ENCODE measurements at places on chromosomes 12 and 14.

DNA sequence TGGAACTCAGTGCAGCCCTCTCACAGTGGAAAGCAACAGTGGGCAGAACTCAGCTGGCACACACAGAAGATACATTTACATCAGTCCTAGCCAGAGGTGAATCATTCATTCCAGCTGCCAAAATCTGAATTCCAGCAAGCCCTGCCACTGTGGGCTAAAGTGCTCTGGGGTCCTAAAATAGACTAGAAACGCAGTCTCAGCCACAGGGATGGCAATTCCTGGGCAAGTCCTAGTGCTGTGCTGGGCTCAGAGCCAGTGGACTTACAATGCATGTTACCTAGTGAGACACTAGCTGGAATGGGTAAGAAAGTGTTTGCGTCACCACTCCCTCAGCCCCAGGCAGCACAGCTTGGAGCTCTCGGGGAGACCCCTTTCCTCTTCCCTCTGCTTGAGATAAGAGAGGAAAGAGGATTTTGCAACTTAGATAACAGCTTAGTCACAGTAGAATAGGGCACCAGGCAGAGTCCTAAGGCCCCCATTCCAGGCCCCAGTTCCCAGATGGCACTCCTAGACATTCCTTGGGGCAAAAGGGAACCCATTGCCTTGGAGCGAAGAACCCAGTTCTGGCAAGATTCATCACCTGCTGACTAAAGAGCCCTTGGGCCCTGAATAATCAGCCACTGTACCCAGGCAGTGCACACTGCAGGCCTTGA lies 592.9 kb downstream of the FSCB start:
- DNase-seq, result no peak

DNA sequence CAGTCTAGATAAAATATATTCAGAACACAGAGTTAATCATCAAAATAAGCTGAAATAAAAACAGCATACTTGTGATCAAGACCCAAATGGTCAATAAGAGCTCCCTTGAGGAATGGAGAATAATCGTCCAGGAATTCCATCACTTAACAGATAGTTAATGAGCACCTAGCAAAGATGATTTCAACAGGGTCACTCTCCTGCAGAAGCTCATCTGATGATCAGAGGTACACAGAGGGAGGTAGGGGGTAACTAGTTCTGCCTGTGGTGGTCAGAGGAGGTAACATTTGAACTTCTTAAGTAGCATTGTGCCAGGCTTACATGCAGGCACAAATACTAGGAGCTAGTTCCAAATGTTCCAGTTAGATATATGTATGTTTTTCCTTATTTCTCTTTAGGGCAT lies 9.5 kb downstream of the MED13L start:
- DNase-seq, result no peak

GRCh38 chr14:63874223-63874622 lies 21.4 kb downstream of the SYNE2 start:
- DNase-seq, result no peak

DNA sequence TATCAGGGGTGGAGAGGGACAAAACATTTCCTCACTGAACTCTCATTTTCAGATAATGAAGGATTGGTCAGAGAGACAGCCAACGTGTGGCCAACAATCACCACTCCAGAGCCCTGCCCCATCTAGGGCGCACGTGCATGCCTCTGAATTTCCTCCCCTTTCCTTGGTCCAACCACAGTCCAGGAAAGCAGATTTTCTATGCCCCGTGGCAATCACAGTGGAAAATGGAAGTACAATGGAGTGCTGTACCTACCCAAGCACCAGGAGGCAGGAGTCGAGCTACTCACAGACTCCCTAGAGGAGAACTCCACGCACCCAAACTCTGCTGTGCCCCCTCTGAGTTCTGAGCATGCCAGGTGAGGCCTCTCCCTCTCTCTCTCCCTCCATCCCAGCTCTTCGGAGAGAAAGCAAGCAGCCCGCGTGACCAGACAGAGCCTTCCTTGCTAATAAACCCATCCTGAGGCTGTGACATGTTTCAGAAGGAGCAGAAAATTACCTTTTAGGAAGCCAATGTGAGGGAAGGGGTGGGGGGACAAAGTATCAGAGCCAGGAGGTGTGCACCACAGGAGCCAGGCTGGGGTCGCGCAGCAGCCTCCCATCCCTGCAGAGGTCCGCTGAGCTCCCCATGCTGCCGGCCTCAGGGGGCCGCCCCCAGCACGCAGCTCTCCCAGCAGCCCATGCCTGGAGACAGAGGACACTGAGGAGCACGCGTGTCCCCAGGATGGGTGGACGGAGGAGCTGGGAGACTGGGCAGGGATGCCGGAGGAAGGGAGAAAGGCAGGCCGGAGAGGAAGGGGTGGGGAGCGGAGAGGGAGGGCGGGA lies 73.4 kb downstream of the PITPNM2 start:
- DNase-seq, result no peak

DNA sequence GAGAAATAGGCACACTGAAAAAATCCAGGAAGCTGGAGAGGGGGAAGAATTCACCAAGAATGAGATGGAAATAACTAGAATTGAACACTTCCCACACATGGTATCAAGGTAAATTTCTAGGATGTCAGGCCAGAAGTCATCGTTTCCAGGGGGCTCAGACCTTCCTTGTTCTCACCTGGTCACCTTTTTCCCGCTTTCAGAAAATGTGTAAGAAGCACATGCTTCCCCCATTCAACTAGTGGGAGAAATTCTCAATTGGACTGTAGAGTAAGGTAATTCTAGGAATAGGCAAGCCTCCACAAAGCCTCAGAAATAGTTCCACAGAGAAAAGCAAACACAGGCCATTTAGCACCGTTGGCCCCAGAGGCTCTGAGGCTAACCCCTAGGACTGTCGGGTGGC lies 2.8 kb upstream of the PTMS start:
- DNase-seq, result no peak

DNA sequence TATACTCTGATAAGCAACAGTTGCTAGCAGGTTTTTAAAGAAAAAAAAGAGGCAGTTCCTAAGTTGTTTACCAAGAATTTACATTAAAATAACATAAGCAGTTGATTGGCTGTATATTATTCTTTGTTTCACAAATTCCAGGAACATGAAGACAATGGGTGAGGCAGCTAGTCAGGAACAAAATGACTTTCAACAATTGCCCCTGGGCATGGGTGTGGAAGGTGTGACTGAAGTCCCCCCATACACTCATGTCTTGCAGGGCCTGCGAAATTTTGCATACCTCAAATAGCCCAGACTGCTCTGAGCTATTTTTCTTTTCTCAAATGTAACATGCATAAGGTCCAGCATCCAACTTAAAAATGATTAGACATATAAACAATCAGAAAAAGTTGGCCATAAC lies 267.2 kb upstream of the DIO3 start:
- no peak for DNase-seq

- no peak for DNase-seq
Observed at GRCh38 chr12:57896115-57896433, 45.3 kb upstream of the ATP23 start.

GRCh38 chr14:93972618-93973205 lies 3.7 kb downstream of the ASB2 start:
- no peak for DNase-seq

DNA sequence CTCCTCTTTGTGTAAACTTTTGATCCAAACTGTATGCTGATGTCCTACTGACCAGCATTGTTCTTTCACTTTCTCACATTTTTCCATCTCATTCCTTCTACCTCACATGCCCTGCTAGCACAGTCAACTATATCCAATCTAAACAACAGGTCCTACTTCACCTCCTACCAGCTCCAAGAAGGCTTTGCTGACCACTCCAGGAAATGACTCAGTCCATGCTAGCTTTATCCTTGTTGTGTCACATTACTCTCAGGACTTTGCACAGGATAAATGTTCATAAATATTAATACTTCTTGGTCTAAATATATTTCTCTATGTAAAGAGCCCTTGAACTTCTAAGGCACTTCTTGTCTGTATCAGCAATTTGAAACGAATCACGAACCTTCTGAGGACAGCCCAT lies 64.9 kb upstream of the PCED1B start:
- no peak for DNase-seq

GRCh38 chr14:73236157-73236556 lies 1.1 kb upstream of the PAPLN start:
- no peak for DNase-seq

DNA sequence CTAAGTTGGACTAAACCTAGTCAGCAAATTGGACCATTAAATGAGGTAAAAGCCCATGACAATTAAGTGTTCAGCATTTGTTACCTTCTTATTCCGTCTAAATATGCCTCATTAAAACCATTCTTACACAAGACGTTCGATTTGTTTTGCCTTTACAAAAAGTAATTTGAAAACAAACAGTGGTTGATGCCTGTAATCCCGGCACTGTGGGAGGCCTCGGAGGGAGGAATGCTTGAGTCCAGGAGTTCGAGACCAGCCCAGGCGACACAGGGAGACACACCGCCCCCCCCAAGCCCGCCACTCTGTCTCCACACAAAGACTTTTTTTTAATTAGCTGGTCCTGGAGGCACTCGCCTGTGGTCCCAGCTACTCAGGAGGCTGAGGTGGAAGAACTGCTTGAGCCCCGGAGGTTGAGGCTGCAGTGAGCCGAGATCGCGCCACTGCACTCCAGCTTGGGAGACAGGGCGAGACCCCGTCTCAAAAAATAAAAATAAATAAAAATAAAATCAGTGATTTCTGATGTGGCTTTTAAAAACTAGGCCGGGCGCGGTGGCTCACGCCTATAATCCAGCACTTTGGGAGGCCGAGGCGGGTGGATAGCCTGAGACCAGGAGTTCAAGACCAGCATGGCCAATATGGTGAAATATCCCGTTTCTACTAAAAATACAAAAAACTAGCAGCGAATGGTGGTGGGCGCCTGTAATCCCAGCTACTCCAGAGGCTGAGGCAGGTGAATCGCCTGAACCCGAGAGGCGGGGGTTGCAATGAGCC lies 856 bp upstream of the EIF4B start:
- no peak for DNase-seq

DNA sequence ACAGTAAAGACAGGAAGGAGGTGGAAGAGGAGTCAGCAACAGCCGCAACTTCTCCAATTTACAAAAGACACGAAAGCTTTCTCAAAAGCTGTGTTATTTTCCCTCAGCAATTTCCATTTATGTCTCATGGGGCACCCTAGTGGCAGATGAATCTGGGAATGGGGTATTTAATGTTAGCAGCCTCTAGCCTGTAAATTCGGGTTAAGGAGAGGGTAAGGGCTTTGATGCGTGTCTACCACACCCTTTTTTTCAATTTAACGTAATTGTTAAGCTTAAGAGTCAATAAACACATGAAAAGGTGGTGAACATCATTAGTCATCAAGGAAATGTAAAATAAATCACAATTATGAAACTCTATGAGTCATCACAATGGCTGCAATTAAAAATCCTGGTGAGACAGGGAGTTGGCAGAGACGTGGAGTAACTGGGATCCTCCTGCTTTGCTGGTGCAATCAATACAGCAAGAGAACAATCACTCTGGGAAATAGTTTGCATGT lies 986.4 kb downstream of the AACS start:
- no peak for DNase-seq

- DNase-seq, result no peak
Observed at GRCh38 chr12:68514807-68515411, 95.8 kb upstream of the RAP1B start.

DNA sequence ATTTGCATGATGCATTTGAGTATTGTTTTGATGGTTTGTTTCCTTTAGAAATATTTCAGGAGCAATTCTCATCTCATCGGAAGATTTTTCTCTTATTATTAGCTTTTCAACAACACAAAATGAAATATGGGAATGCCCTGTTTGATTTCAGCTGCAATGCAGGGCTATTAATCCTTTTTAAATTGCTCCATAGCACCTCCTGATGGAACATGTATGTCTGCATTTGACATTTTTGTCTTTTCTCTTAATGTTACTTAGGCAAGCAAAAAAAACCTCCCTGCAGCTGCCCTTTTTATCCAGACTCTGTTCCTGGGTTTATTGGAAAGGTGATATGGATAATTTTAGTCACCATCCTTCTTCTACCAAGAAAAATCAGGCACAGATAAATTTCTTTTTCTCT lies 895.8 kb downstream of the RPS29 start:
- DNase-seq, result no peak

DNA sequence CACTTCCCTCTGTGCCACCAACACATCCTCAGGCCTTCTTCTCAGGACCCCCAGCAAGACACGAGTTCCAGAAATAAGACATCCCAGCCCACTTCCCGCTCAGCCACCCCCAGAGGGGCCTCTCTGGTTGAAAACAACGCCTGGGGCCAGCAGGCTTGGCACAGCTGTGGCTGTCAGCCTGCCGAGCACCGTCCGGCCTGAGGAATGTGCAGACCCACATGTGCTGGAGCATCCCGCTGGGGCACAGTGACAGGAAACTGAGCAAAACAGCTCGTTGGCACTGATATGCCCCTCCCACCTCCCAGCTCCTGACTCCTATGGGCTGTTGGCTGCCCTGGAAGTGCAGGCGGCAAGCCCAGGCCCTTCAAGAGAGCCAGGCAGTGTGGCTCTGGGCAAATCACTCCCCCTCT lies 1.4 kb downstream of the SYNE3 start:
- no peak for DNase-seq

- DNase-seq, result no peak
Observed at GRCh38 chr14:23485326-23485725, 15.8 kb downstream of the NGDN start.

- DNase-seq, result no peak
Observed at GRCh38 chr12:119683413-119683812, 15.5 kb downstream of the PRKAB1 start.

DNA sequence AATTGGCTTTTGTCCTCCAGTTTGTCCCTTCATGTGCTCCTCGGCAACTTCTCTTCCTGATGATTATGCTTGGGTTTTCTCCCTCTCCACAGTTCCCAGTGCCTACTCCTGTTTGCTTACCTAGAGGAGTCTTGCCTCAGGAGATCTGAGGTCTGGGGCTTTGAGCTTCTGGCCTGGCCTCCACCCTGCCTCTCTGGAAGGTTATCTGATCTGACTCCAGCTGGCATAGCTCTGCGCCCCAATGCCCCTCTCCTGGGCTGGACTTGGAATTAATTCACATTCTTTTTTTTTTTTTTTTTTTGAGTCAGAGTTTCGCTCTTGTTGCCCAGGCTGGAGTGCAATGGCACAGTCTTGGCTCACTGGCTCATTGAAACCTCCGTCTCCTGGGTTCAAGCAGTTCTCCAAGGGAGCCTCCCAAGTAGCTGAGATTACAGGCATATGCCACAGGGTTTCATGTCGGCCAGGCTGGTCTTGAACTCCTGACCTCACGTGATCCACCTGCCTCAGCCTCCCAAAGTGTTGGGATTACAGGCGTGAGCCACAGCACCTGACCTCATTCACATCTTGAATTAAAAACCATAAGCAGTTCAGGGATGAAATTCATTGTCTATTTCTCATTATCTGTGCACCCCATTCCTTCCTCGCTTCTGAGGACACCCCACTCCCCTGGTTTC lies 33.5 kb downstream of the CFL2 start:
- DNase-seq, result no peak

- no peak for DNase-seq
Observed at GRCh38 chr12:59472273-59472672, 123.6 kb upstream of the SLC16A7 start.

- no peak for DNase-seq
Observed at GRCh38 chr12:50105913-50106450, 2.2 kb downstream of the GPD1 start.

GRCh38 chr12:22173177-22173576 lies 127.2 kb downstream of the CMAS start:
- DNase-seq, result no peak

- DNase-seq, result no peak
Observed at GRCh38 chr14:54129850-54130640, 173.4 kb upstream of the BMP4 start.

GRCh38 chr12:21573733-21574358 lies 30.8 kb downstream of the GYS2 start:
- no peak for DNase-seq

- no peak for DNase-seq
Observed at GRCh38 chr12:105426766-105427165, 96.3 kb downstream of the C12orf75 start.

GRCh38 chr14:104567141-104567956 lies 12.2 kb upstream of the C14orf180 start:
- DNase-seq, result no peak

All from stimulated activated CD8-positive, alpha-beta memory T cell treated with anti-CD3 and anti-CD28 coated beads, Interleukin-7, amount 100 ng/mL, for 4 hours (primary cell).